Tongue (tissue), 3 donors: ENCODE measurements at places on chromosomes 1 and 21.

DNA sequence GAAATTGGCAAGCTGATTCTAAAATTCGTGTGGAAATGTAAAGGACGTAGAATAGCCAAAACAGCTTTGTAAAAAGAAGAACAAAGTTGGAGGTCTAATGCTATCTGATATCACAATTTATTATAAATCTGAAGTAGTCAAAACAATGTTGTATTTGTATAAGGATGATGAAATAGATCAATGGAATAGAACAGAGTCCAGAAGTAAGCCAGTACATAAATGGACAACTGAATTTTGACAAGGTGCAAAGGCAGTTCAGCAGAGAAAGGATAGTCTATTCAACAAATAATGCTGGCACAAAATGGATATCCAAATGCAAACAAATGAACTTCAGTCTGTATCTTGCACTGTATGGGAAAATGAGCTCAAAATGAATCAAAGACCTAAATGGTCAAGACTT, 20.2 kb downstream of the RALGPS2 start:
- DNase-seq = no peak

DNA sequence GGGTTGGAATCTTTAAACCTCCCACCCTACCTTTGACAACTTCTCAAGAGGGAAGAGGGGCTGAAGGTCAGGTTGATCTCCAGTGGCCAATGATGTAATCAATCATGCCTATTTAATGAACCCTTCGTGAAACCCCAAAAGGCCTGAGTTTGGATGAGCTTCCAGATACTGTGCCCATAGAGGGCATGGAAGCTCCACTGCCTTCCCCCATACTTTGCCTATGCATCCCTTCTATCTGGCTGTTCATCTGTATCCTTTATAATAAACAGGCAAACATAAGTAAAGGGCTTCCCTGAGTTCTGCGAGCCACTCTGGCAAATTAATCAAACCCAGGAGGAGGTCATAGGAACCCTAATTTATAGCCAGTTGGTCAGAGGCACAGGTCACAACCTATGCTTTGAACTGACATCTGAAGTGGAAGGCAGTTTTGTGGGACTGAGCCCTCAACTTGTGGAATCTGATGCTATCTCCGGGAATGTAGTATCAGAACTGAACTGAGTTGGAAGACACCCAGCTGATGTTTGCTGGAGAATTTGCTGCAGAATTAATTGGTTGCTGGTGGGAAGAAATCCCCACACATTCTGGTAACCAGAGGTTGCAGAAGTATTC, 24.8 kb downstream of the S100A10 start:
- no peak for DNase-seq

GRCh38 chr1:229397762-229398161, 36.1 kb downstream of the ACTA1 start:
- no peak for DNase-seq

DNA sequence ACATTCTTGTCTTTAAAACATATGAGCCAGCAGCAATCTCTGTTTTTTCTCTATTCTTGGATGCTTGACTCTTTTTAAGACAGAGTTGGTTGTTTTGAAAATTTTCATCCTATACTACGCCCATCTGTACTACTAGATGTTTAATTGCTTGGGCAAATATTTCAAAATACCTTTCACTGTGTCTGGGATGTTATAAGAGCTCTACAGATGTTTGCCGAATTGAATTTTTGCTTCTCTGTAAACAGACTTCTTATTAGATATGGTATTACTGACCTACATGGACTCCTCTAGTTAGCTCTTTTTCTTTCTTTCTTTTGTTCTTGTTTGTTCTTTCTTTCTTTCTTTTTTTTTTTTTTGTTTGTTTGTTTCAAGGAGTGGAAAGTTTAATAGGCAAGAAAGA, 345.1 kb downstream of the ST6GALNAC3 start:
- no peak for DNase-seq
